Kidney capillary endothelial cell (primary cell): ENCODE measurements at places on chromosomes 12 and 14.

DNA sequence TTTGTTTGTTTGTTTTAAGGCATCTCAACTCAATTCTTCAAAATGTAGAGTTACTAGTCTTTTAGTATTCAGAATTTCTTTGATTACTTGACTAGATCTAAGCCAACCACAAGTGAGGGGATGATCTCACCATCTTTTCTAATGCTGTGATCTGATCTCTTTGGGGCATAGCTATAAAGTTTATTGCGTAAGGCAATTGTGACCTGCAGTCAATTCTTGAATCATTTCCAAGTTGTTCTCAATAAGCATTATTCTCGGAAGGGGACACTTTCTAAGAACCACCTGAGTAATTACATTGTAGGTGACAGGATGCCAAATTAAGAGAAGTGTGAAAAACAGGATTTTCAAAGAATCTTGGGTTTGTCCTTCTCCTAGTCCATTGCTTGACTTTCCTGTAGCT lies 13.1 kb downstream of the DACT1 start:
- no peak for DNase-seq

- DNase-seq: no peak
These were observed 13.2 kb downstream of the EIF5 start for GRCh38 chr14:103347091-103347815.

DNA sequence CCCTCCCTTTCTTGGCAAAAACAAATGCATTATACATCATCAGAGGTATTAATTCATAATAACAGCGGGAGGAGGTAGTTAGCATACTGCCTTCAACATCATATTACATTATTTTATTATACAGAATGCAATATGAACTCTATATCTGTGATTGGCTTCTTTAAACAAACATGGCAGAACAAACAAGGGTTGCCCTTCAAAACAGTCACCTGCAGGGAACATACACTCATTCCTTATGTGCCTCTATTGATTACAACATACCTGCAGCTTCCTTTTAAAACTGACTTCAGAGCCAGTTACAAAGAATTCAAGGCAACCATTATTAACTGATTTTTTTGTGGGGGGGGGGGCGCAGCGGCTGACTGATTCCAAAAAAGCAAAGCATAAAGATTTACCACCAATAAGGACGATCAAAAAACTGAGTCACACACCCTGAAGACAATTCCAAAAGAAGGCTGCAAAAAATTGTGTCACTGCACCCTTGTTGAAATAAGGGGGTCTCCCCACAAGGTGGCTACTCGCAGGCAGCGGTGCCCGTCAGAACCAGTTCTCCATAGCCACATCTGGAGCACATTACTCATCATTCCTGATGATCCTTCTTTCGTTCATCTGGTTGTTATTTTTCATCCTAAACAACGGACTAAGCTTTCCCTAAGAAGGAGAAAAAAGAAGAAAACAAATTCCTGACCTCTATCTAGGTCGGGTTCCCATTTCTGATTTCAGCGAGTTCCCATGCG lies 51.8 kb downstream of the SMUG1 start:
- no peak for DNase-seq

DNA sequence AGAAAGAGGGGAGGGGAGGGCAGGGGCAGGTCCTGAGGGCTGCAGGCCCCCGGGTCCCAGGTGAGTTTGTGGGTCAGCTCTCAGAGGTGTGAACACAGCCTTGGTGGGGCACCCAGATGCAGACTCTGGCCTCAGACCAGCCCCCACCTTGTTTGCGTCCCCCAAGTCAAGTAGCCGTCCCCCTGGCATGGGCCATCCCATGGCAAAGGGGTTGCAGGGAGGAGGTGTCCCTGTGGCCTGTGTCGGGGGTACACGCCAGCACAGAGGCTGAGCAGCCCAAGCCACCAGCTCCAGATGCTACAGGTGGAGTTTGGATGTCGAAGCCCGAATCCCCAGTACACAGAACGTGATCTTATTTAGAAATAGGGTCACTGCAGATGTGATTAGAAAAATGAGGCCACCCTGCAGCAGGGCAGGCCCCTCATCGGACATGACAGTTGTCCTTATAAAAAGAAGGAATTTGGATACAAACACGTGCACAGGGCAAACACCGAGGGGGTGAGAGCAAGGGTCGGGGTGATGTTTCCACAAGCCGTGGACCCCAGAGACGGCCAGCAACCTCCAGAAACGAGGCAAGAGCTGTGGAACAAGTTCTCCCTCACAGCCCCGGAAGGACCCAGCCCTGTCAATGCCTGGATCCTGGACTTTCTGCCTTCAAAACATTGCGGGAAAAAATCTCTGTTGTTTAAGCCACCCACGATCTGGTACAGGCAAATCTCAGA lies 141.2 kb upstream of the C14orf180 start:
- no peak for DNase-seq

DNA sequence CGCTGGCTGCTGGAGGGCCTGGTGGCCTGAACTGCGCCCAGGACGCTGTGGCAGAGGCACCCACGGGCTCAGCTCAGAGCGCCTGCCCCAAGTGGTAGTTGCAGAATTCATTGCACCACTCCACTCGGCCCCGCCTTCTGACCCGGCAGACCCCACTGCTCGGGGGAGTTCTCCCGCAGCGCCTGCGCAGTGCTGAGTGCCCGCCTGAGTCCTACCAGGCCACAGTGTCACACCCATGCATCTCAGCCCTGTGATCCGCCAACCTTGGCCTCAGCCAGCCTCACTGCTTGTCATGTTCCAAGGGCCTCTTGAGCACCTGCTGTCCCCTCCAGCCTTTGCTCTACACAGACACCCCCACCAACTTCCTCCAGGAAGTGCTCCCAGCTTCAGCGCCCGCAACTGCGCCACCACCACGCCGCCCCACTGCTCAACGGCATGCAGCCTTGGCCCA lies 12.2 kb downstream of the DEGS2 start:
- no peak for DNase-seq

DNA sequence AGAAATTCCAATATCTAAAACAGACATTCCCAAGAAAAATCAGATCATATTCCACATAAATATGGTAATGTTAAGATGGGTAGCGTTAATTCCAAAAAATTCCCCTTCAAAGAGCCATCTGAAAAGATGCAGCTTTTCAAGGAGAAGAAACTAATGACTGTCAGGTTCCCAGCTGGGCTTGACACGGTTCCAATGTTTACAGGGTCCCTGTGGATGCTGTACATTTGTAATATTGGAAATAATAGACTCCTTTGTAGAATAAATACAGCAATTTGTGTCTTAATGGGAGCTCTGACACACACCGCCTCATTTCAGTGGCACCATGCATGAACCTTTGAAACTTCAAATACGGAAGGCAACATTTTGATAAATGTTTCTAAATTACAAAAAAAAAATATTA lies 140.6 kb downstream of the ITPR2 start:
- DNase-seq: no peak

- no peak for DNase-seq
These were observed 710.7 kb downstream of the GALC start for GRCh38 chr14:87282266-87282665.

- no peak for DNase-seq
These were observed 470.3 kb downstream of the VRK1 start for GRCh38 chr14:97267509-97267908.

- no peak for DNase-seq
These were observed 1.1 kb downstream of the PAN2 start for GRCh38 chr12:56332512-56333196.

- DNase-seq: no peak
These were observed 54.4 kb upstream of the BICD1 start for GRCh38 chr12:32052212-32052713.

- no peak for DNase-seq
These were observed 111.2 kb downstream of the MYRFL start for GRCh38 chr12:69936214-69936731.

DNA sequence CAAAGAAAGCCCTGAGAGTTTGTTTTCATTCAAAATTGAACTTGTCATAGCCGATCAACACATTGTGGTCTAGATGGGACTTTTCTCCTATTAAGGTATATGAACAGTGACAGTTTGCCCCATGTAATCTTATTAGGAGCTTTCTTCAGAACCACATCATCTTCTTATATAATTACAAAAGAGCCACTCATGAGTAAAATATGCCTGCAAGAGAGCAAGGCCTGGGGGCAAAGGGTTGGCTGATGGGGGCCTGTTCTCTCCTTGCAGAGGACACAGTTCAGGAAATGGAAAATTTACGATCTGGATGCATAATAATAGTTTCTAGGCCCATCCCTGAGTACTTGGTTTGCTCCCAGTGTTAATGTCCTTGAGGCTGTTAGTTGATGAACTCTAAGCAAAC lies 87.8 kb downstream of the FLRT2 start:
- DNase-seq: no peak

DNA sequence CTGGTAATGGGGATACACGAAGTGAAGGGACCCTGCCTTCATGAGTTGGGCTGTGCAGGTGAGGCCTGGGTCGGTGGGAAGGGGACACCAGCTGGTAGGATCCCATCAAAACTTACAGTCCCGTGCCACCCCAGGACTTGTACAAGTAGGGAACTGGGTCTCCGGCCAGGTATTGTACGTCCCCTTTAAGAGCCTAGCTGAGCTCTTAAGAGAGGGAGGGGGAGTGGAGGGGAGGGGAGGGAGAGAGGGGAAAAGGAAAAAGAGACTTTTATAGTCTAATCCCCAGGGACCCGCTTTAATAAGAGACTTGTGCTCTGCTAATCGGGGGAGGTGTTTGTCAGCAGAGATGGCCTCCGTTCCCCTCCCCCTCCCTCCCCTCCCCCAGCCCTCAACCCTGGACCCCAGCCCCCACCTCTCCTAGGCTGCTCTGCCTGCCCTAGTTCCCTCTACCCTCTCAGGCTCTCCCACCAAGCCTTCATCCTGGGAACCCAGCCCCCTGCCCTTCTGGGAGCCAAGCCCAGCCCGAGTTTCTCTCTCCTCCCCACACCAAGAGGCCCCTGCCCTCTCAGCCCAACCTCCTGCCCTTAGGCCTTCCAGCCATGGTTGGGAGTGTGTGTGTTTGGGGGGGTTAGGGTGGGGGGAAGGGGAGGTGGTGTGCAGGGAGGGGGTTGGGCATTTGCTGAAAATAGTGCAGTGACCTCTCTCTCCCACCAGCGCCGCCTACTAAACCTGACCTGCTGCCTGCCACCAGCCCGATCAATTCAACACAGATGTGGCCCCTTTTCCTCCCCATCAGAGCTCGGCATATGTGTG lies 2.6 kb downstream of the GDF11 start:
- no peak for DNase-seq

DNA sequence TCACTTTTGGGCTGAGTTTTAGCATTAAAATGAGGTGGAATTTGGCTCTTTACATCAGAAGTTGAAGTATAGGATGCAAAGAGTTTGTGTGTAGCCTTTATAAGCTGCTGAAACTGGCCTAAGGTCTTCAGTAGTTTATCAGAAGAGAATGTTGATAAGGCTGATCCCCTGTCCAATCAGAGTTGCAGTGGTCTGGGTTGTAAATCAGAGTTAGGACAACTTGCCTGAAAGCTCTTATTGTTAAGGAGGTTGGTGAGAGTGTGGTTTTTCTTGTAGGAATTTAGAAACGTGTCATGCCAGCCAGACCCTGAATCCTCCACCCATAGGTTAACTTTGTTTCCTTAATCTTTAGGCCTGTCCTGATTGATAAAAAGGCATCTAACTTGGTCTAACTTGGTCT lies 143.5 kb downstream of the ST8SIA1 start:
- DNase-seq: no peak

GRCh38 chr12:54859502-54859901 lies 5.2 kb downstream of the MUCL1 start:
- DNase-seq: no peak

DNA sequence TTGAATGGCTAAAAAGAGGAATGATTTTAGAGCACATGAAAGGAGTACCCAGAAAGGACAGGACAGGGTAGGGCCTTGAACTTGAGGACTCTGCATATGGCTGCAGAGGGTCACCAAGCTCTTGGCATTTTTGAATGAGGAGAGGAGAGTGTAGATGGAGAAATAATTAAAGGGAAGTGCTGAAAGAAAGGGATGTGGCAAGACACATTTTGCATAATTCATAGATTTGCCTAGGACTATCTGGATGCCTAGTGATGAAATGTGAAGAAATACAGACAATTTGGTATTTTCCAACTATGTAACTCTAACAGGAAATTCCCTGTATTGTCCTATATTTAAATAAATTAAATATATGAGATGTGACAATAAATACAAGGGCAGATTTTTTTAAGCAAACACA lies 27.5 kb upstream of the MDM1 start:
- DNase-seq: no peak

DNA sequence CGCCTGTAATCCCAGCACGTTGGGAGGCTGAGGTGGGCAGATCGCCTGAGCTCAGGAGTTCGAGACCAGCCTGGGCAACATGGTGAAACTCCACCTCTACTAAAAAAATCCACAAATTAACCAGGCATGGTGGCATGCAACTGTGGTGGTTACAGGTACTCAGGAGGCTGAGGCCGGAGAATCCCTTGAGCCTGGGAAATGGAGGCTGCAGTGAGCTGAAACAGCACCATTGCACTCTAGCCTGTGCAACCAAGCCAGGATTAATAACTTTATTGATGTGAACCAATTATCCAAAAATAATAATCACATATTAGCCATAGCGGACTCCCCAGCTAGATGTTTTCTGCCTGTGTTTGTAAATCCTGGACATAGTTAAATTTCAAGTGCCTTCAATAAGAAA lies 1.8 kb upstream of the NUDT4 start:
- DNase-seq: no peak

GRCh38 chr12:49800421-49801140 lies 27.6 kb downstream of the NCKAP5L start:
- no peak for DNase-seq

DNA sequence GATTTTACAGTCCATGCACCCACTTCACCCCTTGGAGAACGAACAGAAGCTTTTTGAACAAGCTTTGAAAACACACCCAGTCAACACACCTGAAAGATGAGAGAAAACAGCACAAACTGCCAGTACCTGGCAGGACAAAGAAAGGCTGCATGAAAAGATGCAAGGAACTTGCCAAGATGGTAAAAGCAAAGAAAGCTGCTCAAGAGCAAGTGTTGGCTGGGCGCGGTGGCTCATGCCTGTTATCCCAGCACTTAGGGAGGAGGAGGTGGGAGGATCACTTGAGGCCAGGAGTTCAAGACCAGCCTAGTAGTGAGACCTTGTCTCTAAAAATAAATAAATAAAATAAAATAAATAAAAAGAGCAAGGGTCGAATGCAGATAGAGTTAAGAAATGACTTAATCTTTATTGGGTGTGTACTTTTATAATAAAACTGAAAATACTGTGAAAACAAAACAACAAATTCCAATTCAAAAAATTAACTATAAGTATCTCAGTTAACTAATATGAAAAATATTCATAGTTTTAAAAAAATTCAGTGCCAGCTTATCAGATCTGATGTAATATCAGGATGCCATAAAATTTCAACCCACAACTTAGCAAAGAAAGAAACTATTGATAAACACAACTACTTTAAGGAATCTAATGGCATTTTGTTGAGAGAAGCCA lies 59.2 kb downstream of the HECTD4 start:
- DNase-seq: no peak
